ENCODE measurements at places on chromosomes 4 and X.

- DNase-seq: no peak
Measured at GRCh38 chr4:119028296-119028695, 107.3 kb upstream of the MYOZ2 start.

DNA sequence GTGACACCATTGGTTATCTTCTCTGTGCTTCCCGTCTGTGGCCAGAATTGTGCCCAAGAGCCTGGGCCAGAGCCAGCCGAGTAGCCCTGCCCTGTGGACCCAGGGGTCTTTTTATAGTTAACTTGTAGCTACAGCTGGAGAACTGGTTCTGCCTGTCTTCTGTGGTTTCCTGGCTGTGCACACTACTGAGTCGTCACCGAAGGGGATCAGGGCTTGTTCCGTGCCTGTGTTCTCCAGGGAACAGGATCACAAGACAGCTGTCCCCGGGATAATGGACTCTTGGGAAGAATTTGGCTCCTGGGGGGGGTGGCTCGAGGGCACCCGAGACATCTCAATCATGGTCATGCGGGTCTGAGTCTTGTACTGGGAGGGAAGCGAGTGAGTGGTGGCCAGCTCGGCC, 22.1 kb upstream of the OPN1LW start:
- DNase-seq: no peak

DNA sequence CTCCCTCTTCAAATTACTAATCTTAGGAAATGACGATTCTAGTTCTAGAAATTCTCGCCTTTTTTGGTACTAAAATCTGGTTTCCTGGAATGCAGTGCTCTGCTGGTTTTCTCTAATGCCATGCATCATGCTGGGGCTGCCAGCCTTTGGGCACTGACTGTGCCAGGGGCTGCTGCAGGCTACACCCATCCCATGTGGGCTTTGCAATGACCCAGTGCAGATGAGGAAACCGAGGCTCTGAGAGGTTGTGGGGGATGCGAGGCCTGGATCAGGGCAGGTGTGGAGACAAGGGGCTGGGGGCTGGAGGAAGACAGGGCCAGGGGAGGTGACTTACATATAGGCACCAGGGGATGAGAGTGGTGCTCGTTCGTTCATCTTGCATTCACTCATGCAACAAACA, 95.3 kb downstream of the HMX1 start:
- DNase-seq: no peak

GRCh38 chr4:112343330-112344080, 46.3 kb downstream of the ALPK1 start:
- DNase-seq: no peak

DNA sequence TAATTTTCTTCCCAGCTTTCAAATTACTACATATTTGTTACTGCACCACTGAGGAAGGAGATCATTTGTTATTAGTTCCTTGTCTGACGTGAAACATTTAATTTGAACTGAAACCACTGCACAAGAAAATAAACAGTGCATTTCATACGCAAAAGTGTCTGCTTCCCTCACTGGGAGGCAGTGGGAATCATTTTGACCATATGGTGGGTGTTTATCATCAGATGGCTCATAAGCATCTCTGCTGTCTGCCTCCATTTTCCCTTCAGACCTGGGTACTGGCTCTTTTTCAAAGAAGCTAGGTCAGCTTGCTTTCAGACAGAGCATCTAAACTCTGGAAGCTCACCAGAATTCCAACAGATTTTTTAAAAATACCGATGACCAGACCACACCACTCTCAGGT, 135.2 kb downstream of the PCDH19 start:
- no peak for DNase-seq

DNA sequence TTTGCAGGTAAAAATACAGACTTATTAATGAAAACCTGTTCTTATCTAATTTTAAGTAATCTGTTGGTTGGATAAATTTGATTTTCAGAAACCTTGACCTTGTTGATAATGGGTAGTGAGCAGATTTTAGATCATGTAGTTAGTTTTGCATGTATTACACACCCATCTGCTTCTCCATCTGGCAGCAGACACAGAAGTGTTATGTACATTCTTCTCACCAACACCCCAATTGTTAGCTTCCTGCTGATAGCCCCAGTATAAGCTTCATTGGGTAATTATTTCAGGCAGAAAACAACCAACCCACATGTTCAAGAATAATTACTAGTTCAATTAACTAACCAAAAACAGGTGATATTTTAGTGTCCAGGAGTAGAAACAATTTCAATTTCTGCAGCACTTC, 1740.5 kb upstream of the AGA start:
- no peak for DNase-seq

DNA sequence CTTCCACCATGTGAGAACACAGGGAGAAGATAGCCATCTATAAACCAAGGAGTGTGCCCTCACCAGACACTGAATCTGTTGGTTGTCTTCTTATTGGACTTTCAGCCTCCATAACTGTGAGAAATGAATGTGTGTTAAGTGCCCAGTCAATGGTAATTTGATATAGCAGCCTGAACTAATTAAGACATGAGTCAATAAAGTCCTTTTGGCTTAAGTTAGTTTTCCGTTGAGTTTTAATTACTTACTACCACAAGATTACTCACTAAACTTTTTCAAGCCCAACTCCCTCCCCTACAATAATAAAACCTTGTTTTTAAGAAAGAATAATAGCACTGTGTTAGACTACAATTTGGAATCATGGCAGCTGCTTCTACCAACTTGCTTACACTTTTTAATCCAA, 324.2 kb downstream of the PCDH19 start:
- DNase-seq: no peak

DNA sequence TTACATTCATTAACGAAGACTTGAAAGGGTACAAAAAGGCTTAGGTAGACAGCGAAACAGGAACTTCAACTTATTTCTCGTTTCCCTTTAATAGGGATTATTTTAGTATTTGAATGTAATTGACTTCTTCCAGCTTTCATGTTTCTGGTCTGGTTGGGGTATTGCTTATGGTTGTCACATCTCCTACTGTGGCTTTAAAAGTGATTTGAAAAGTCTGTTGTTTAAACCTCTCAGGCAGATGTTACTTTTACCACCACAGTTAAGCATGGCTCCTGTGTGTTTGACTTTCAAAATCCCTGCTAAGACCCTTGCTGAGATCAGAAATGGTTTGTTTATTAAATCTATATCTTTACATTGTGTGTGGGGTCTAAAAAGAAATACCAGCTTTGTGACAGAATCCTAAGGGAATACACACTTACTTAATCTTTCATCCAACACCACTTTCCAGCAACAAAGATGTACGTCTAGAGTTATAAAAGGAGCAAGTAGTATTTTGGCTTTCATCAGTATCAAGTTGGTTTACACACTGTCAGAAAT, 661.2 kb downstream of the FAT4 start:
- no peak for DNase-seq

DNA sequence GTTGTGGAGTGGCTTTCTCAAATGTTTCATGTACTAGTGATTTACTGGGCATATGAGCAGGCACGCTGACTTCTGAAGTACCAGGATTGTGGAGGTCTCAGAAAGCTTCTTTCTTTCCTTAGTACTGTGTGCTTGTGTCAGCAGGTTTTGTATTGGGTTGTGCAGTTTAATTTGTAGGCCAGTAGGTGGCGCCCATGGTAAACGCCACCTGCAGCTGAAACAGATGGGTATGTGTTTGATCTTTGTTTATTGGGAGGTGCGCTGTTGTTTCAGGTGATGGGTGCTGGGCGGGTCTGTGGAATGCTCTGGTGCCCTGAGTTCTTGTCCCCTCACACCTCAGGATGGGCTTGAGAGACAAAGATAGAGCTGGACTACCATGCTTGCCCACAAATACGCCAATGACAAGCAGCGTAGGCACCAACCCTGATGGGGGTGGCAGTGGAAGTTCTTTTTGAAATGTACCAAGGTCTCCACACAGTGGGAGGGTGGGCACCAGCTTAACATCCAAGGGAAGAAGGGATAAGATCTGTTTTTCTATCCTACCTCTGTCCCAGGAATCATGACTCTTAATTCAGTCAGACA, 141.5 kb downstream of the RPS6KA6 start:
- no peak for DNase-seq

- DNase-seq: no peak
Measured at GRCh38 chrX:123927845-123928244, 33.7 kb upstream of the STAG2 start.

GRCh38 chr4:90415116-90415515, 287.9 kb downstream of the CCSER1 start:
- DNase-seq: no peak

DNA sequence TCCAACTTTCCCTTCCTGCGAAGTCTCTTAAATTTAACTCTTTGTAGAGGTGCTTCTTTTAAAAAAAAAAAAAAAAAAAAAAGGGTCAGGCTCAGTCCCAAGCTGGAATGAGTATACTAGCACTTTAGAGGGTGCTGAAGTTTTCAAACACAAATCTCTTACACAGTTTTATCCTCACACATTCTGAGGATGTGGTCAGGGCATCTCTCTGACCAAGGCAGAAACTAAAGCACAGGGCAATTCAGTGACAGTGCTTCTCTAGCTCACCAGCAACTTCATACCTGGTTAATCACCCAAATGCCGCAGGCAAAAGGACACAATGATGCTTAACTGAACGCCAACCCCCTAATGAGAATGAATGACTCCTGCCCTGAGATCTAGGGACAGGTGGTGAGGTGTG, 9.8 kb upstream of the PGM2 start:
- DNase-seq: no peak

GRCh38 chrX:128165884-128166408, 113.7 kb upstream of the ACTRT1 start:
- DNase-seq: no peak

DNA sequence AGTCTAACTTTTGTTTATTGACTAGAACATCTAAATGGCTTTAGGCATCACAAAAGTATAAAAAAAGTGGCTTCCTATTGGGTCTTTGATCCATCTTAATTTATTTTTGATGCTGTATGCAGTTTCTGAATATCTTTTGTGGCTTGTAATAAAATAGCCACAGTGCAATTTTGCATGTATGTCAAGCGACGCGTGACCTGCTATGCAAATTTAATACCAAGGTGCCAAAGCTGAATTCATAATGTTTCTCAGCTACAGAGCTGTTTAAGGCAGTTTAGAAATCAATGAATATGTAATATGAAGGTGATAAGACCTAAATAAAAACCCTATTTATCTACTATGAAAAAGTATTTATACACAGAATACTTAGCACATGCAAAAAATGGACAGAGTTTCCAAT, 197.8 kb downstream of the AFF2 start:
- DNase-seq: no peak

DNA sequence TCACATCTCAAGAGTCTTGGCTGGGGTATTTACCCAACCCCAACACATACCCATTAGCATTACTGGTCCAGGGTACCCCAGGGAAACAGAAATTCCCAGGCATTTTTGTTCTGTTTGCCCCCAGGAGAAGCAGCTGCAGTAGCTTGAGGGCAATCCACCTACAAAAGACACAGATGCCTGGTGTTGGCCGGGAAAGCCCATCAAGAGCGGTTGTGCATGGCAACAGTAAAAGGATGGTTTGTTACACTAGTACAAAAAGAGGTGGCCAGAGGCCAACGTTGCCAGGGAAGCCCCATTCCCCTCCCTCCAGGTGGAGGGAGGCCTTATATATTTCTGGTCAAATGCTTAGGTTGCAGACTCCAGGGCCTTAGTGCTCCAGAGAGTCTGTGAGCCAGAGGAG, 637.8 kb downstream of the BCOR start:
- no peak for DNase-seq

- DNase-seq: no peak
Measured at GRCh38 chr4:77927991-77928925, 65.6 kb downstream of the MRPL1 start.

DNA sequence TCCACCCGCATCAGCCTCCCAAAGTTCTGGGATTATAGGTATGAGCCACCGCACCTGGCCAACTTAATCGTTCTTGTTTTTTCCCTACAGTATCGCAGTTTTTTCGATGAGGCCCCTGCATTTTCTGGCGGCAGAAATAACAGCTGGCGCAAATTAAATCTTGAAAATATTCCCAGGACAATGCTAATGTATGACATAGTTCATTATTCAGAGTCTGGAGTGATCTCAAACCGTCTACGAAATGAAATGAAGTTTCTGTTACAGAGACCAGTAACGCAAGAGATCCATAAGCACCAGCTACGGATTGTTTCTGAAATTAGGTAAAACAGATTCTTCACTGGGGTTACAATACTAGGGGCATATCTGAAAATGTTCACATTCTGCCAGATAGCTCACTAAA, 27.3 kb downstream of the CXorf58 start:
- no peak for DNase-seq

DNA sequence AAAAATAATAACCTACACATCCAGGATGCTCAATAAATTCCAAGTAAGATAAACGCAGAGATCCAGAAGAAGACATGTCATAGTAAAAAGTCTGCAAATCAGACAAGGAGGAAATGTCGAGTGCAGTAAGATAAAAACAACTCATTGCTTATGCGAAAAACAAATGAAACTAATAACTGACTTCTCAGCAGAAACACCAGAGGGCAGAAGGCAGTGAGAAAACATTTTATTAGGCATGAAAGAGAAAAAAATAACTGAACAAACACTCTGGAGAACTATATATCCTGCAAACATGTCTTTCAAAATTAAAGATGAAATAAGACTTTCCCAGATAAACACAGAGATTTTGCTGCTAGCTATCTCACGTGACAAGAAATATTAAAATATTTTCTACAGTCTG, 201.3 kb upstream of the CTSO start:
- DNase-seq: no peak

- DNase-seq: no peak
Measured at GRCh38 chr4:170198747-170199146, 109.0 kb upstream of the AADAT start.

- DNase-seq: no peak
Measured at GRCh38 chr4:152072906-152073305, 312.1 kb upstream of the GATB start.

GRCh38 chr4:78688366-78688765, 87.8 kb upstream of the BMP2K start:
- DNase-seq: no peak

DNA sequence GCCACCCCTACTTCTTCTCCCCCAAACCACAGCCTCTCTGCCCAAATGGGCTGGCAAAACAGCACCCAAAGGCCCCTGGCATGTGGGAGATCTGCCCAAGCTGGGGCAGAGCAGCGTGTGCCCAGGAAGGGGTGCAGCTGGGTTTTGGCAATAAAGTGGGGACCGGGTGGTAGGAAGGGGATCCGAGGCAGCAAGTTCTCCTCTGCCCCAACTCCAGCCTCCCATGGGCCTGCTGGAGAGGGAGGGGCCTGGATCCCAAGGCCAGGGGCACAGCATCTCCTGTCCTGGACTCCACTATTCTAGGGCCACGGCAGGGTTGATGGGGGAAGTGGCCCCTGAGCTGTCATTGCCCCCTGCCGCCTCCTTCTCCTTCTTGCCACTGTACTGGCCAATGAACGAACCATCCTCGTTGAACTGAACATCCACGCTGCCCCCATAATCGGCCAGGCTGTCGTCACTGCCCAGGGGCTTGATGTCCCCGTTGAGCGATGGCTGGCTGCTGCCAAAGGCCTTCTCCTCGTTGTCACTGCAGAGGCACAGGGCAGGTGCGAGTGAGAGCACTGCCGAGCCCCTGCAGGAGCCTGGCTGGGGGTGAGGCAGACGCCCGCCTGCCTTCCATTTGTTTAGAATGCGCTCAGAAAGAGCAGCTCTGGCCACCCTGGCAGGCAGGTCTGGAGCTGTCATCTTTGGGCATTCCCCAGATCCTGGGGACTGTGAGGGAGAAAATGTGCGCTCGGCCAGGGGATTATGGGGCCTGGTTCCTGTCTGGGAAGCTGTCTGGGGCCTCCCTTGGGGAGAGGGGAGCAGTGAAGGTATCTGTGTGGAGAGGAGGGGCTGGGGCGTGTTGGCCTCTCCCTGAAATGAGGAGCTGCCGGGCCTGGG, 23.4 kb downstream of the L1CAM start:
- DNase-seq: no peak

Data from stimulated activated CD4-positive, alpha-beta T cell treated with anti-CD3 and anti-CD28 coated beads, Interleukin-2, amount 100 ng/mL, for 24 hours (primary cell).